Pancreas (tissue), 10 donors: ENCODE measurements at places on chromosomes 11 and 22. TPM values are rescaled to one million over a fixed set of nuclear protein-coding genes. Genes with fewer than 3 reads are reported as not detected.

DNA sequence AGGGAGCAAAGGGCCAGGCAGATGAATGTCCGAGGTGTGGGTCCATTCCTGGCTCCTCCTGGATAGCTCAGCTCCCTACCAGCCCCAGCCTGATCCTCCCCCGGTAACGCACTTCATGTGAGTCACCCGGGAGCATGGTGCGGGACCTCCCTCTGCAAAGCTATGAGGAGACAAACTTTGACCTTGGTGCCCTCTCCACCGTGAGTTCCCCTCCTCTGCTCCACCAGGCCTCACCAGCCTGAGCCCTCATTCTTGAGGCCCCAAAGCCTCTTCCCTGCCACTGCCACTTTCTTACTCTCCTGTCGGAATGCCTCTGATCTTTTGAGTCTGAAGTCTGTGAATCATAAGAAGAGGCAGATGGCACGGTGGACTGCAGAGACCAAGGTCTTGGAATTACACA, 37.4 kb upstream of the CD82 start:
- DNase-seq: no peak

GRCh38 chr11:117861151-117862018, 15.1 kb downstream of the FXYD6 start:
- DNase-seq: no peak

GRCh38 chr11:17397311-17398002, 9.0 kb upstream of the KCNJ11 start:
- no peak for DNase-seq

DNA sequence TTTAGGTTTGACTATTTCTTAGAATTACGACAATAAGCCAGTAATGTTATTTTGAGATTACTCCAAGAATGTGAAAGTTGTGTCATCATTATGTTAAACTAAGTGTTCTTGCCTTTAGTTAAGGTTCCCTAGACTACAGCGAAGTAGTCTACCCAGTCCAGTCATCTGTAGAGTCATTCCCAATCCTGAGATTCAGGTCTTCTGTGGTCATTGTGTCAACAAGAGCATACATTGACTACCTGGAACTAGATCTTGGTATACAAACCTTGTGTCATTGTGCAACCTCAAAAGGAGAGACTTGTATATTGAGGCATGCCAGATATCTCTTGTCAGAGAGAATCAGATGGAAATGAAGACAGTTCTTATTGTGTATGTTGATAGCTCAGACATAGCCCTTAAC, 115.9 kb downstream of the ATM start:
- DNase-seq: no peak

- no peak for DNase-seq
Observed at GRCh38 chr22:35486116-35486631, 54.5 kb upstream of the RASD2 start.

GRCh38 chr22:37209140-37209845, 3.0 kb downstream of the SSTR3 start:
- no peak for DNase-seq

DNA sequence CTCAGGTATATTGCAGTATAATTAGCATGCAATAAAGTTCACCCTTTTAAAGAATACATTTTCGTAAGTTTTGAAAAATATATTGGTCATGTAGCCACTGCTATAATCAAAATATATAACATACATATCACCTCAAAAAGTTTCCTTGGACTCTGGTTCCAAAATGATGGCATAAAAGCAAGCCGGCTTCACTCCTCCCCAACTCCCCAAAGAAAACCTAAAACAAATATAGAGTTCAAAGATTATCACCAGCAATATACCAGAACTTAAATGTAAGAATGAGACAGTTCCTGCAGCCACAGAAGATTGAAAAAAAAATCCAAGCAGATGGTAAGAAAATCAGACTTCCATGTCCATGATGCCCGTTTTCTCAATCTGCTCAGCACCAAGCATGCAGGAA, 104.3 kb downstream of the APIP start:
- DNase-seq: no peak

GRCh38 chr11:106828976-106829375, 189.3 kb downstream of the GUCY1A2 start:
- no peak for DNase-seq

DNA sequence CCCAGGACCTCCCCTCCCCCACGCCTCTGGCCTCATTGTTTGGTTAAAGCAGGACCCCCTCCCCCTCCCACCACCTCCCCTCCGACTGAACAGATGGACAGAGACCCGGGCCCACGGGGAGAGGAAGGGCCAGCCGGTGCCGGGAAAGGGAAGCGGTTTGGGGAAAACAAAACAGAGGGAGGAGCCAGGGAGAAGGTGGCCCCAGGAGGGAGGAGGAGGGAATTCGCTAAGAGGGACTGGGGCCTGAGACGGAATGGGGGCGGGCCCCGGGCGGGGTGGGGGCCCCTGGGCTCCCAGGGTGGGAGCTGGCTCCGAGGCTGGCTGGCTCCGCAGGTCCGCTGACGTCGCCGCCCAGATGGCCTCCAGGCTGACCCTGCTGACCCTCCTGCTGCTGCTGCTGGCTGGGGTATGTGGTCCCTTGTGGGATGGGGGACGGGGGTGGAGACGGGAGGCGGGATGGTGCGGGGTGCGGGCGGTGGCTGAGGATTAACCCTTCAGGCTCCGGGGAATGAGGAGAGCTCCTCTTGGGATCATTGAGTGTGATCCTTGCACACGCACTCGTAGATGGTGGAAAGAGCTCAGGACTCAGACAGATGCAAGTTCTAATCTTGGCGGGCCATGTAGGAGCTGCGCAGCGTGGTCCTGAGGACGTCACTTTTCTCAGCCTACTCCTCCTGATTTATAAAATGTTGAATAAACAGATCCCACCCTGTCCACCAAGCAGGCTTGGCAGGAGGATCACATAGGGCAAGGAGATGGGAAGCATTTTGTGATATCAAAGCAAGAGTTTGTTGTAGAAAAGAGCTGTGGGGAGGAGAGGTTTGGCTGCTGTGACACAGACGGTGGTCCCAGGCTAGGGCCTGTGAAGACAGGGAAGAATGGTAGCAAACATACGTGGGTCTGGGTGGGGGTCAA, 688 bp downstream of the SERPING1 start:
- DNase-seq: peak; percentile 61

DNA sequence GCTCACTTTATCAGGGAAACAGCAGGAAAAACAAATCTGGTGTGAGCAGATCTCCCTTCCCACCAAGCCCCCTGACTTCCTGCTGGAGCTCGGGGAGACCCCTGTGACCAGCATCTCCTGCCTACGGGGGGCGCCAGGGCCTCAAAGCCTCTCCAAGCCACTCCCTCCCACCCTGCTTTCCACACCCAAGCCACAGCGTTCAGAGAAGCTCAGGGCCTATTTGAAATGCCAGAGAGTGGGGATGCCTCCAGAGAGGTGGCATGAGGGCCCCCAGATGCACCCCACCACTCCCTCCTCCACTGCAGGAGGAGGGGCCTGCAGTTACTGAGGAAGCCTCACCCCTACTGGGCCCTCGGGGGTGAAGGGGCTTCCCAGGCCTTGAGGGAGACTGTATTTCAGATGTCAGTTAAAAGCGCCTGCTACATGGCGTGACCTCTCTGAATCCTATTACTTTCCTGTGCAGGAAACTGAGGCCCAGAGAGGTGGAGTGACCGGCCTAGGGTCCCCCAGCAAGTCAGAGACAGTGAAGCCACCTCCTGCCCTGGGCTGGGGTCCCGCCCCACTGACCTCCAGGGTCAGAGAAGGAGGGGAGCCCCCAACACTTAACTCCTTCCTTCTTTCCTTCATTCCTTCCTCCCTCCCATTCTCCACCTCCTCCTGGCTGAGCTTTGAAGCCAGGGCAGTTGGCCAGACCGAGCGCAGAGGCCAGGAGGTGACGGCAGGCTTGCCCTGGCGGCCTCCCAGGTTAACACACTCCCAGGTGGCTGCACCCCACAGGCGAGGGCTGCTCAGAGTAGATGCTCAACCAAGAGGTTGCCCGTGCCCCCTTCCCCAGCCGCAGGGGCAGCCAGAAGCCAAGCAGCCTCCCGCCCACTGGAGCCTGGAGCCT, 6.0 kb upstream of the CDKN1C start:
- peak; percentile 54 for DNase-seq

- no peak for DNase-seq
Observed at GRCh38 chr22:48065892-48066291, 1303.4 kb downstream of the TBC1D22A start.

DNA sequence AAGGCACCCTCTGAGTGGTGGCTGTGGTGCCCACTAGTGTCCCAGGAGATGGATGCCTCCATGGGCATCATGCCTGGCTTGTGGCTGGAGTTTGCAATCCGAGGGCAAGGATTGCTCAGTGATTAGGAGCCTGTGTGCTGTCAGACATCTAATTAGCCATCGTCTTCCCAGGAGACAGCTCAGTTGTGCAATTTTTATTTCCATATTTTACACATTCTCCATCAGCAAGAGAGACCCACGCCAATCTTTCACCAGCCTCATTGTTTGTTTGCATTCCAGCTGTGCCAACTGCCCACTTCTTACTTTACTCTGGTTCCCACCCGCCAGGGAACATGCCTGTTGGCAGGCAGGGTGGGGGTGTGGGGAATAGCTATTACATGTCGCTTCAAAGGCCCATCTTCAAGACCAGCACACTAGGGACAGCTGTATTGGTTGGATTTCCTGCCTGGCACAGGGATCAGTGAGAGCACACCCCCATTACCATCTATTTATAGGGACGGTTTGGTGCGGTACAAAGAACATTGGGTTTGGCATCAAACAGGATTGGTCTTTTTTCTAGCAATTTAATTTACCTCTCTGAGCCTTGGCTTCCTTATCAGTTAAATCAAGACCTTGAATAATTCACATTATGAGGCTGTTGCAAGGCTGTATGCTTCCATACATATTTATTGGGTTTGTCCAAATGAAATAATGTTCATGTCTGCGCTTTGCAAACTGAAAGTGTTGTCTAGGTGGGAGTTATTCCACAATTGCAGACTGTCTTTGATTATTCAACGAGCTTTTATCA, 80.7 kb upstream of the NAV2 start:
- DNase-seq: no peak

- peak; percentile 87 for DNase-seq
Observed at GRCh38 chr22:42294034-42294985, 23.9 kb upstream of the TCF20 start.

DNA sequence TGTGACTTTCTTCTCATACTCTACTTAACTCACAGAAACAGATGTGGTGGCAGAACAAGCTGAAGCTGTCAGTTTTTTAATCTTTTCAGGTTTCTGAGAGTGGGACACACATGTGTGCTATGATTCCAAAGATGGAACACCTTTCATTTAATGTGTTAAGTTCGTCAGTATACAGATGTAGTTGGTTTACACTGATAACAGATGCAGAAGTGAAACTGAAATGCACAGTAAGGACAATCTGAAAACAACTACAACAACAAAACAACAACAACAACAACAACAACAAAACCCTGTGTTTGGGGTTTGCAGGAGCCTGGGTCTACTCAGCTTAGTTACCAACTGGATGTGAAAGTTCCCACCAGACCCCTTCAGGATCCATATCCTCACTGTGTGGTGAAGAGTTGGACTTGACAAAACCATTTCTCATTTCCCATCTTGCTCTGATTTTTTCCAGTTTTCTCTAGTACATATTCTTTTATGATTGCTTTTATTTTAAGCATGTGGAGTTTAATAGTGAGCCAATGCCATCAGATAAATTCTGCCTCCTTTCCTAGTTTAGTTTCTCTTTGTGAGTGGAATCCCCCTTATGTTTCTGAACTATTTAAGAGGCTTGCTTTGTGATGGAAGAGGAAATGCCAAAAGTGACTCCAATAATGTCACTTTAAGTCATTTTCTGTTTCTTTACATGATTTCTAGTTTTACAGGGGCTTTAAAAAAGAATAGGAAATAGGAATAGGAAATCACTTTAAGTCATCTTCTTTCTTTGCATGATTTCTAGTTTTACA, 47.8 kb downstream of the ARHGAP42 start:
- DNase-seq: no peak

GRCh38 chr11:114076921-114077331, 17.4 kb downstream of the ZBTB16 start:
- no peak for DNase-seq

DNA sequence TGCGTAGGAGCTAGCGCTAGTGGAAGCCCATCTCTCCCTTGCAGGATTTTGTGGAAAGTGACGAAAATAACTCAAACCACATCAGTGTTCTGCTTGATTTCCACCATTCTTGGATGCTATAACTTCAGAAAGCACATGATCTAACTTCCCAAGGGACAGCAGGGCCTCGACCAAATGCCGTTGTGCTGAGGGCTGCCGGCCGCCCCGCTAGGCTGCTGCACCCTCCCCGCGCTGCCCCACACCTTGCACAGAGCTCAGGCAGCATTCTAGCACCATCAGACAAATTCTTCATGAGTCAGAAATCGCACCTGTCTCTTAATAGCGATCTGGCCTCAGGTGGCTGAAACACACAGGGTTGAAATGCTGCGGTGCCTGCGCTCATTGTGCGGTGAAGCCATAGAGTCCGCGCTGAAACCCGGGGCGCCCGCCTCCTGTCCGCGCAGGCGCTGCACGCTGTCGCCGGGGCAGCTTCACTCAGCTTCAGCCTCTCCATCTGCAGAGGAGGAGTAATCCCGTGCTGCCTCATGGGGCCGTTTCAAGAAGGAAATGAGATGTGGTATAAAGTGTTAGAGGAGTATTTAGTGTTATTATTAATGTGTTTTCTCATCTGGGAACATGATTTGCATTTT, 59.2 kb upstream of the B3GAT1 start:
- DNase-seq: no peak

- peak; percentile 78 for DNase-seq
Observed at GRCh38 chr22:36331912-36332622, 55.7 kb downstream of the MYH9 start.

SCGB1D4 gene
- not detected for total RNA-seq

FJX1 gene
- 6.3 TPM for total RNA-seq

ZW10 gene
- total RNA-seq: 6.6 TPM

TUB gene
- total RNA-seq: 0.83 TPM

PGA5 gene
- 0.31 TPM for total RNA-seq

ME3 gene
- total RNA-seq: 10.4 TPM

TP53I11 gene
- total RNA-seq: 28.3 TPM

OSM gene
- 0.16 TPM for total RNA-seq

OAF gene
- total RNA-seq: 88.3 TPM

C22orf42 gene
- total RNA-seq: 0.69 TPM
